ENCODE measurements at places on chromosomes 6 and 20.

DNA sequence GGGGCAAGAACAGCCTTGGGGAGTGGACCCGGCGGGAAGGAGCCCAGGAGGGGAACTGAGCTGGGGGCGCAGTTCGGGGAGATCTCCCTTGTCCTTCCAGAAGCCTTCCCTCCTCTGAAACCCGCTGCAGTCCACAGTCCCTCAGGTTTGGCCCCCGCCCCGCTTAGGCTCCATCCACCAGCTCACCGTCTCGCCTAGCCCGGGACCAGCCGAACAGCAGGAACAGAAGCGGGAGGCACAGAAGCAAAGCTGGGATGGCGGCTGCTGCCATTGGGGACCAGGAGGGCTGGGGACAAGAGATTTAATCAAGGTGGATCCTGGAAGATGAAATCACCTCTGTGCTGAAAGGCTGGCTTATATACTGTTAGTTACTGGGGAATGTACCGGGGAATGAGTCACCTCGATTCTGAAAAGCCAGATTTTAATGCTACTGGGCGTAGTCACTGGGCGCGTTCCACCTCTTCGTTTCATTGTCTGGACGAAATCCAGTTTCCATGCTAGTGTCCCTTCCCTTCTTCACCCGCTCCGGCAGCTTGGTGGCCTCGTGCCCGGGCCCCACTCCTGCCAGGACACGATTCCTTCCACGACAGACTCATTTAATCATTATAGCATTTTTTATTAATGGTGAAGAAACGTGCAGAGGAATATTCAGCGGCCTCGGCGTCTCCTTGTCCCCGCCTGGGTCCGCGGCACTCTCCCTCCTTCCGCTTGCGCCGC lies at the start of gene RAET1L:
RAET1L (minus strand) TSS at position 332 of the 717 bp plus-strand sequence; CDS start at position 271, 61 bp downstream.
- DNase-seq = no peak

- DNase-seq = no peak
These were observed 50.7 kb downstream of the FAM8A1 start for GRCh38 chr6:17650656-17651309.

DNA sequence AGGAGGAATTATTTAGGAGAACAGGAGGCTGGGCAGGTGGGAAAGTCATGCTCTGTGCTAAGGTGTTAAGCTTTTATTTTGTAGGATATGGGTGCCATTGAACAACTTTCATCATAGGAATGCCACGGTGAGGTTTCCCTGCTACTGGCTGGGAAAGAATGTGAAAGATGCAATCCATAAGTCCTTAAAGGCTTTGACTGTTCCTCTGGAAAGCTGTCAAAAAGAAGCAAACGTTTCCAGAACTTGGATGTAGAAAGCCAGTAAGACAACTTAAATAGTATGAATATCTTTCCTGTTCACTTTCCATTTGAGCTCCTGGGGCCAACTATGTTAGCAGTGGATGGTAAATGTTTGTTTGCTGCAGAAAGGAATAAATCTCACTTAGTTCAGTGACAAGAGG lies 574.4 kb downstream of the RNF144B start:
- DNase-seq = no peak

DNA sequence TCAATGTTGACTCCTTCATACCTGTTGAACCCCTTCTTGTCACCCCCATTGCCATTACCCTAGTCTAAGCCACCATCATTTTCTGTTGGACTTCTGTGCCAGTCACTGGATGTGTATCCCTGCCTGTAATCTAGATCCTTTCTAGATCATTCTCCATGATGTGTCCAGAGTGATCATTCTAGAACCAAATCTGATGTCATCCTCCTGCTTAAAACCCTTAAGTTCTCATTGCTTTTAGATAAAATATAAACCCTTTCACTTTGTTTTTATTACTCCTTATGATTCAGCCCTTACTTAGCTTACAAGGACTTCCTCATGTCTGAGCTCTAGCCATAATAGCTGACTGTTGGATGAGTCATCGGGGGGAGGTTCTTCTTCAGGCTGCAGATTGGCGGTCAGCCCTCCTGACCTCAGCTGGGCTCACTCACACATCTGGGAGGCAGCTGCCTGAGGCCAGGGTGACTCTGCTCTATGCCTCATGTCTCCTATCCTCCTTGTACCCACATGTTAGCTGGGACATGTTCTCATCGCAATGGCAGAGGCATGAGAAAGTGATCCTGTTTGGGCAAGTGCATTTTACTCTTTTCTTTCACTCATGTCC lies 287.6 kb downstream of the ESR1 start:
- DNase-seq = no peak

GRCh38 chr6:117938311-117938995 lies 31.4 kb downstream of the SLC35F1 start:
- no peak for DNase-seq

DNA sequence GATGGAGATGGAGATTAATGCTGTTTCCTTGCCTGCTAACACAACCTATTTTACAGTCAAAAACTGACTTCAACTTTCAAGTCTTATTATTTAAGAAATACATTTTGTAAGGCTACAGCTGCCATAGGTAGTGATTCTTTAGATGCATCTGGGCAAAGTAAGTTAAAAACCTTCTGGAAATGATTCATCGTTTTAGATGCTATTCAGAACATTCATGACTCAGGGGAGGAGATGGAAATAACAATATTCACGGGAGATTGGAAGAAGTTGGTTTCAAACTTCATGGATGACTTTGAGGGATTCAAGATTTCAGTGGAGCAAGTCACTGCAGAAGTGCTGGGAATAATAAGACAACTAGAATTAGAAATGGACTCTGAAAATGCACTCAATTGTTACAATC lies 174.9 kb upstream of the GGTLC1 start:
- DNase-seq = no peak

DNA sequence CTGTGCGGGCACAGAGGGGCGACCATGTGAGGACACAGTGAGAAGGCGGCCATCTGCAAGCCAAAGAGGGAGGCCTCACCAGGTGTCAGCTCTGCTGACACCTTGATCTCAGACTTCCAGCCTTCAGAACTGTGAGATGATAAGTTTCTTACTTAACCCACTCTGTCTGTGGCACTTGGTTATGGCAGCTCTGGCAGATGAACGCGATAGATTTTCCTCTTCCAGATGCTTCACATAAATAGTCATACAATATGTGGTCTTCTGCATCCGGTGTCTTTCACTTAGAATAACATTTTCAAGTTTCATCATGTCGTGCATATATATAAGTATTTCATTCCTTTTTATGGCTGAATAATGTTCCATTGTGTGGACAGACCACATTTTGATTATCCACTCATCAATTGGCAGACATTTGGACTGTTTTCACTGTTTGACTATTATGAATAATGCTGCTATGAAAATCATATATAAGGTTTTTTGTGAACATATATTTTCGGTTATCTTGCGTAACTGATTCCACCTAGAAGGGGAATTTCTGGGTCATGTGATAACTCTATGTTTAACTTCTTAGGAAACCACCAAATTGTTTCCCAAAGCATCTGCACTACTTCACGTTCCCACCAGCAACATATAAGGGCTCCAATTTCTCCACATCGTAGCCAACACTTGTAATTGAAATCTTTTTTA lies 30.2 kb downstream of the PRR18 start:
- DNase-seq = no peak

- no peak for DNase-seq
These were observed 395.2 kb downstream of the PAX1 start for GRCh38 chr20:22100686-22101085.

DNA sequence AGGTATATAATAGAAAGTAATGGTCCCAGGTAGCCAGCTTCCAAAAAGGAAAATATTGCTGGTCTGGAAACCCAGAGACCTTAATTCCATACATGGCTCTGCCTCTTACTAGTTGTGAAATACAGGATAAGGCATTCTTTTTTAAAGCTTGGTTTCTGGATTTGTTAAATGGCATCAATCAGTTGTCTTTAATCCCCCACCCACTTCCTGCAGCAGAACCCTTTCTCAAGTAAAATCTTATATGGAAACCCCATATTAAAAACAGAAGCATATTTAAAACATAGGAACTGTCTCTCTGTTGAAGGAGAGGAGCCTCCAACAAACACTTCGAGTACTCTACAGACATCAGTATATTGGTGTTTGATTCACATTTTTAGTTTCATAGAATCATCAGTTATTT lies 6.2 kb upstream of the LCA5 start:
- DNase-seq = no peak

GRCh38 chr20:38007526-38007925 lies 25.7 kb downstream of the TTI1 start:
- no peak for DNase-seq

DNA sequence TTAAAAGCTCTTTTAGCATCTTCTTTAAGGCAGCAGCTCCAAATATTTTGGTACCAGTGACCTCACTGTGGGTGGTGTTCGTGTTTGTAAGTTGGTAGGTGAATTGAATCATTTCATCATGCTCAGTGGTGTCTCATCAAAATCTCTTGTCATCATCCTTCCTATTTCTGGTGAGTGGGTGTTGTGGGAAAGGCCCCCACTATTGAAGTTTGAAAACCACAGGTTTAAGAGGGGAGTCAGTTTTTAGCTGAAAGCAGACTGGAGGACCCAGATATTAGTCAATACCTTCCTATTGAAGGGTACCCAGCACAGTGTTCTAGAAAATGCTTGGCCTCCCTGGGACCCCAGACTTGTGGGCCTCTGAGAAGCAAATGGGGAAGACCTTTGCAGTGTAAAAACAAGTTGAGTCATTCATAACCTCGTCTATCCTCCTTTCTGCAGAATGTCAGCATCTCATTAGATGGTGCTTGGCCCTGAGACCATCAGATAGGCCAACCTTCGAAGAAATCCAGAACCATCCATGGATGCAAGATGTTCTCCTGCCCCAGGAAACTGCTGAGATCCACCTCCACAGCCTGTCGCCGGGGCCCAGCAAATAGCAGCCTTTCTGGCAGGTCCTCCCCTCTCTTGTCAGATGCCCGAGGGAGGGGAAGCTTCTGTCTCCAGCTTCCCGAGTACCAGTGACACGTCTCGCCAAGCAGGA lies 3.7 kb downstream of the PIM1 start:
- DNase-seq = peak; percentile 35

- DNase-seq = no peak
These were observed 19.0 kb downstream of the CFAP206 start for GRCh38 chr6:87426789-87427188.

DNA sequence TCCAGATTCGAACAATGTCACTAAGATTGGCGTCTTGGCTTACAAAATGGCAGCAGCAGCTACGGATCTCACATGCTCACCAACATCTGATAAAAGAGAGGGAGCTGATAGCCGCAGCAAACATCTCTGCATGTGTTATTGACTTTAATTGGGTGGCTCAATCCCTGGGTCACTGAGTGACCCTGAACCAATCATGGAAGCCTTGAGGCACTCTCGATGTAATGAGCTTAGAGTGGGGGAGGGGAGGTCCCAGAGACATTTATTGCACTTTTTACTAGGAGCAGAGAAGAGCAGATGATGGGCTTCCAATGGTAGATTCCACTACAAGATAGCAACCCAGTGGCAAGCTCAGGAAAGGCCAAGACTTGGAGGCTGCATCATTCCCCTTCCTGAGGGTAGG lies 238.7 kb downstream of the BMP7 start:
- DNase-seq = no peak

DNA sequence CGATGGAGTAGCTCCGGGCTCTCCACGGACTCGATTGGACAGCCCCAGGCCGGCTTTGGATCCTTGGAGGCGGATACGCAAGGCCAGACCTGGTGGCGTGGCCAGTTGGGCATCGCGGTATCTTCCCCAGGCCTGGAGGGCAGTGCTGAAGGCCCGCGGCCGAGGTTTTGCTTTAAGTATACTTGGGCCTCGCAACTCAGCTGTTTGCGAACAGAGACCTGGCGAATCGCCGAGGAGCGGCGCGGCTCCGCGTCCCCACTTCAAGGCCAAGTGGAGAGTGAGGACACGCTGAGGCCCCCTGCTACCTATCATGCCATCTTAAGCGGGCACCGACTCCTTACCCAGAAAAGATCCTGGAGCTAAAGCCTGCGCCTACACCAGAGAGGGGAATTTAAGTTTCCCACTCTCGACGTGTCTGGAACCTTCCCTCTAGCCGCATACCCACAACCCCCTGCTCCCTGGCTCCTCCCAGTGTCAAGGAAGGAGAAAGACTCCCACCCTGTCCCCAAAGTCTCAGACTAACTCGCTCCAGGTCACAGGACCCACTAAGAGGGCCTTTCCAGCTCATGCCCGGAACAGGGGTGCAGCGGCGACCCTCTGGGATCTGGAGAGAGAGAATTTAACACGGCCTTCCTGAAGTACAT lies 4.1 kb downstream of the LINC00237 start:
- no peak for DNase-seq

GRCh38 chr6:39850736-39851297 lies 58.6 kb downstream of the DAAM2 start:
- no peak for DNase-seq

GRCh38 chr6:2583459-2583858 lies 167.3 kb downstream of the MYLK4 start:
- DNase-seq = no peak

DNA sequence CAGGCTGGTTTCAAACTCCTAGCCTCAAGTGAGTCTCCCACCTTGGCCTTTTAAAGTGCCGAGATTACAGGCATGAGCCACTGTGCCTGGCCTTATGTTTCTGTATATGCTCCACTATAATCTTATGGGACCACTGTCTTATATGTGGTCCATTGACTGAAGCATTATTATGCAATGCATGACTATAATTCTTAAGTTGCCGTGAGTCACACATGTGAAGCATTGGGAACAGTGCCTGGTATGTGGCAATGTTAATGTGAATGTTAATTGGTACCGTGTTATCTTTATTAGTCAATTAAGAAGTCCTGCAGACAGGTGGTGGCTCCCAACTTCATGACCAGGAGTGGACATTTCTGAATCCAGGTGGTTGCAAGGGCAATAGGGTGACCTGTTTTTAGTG lies 14.7 kb upstream of the ASXL1 start:
- no peak for DNase-seq

DNA sequence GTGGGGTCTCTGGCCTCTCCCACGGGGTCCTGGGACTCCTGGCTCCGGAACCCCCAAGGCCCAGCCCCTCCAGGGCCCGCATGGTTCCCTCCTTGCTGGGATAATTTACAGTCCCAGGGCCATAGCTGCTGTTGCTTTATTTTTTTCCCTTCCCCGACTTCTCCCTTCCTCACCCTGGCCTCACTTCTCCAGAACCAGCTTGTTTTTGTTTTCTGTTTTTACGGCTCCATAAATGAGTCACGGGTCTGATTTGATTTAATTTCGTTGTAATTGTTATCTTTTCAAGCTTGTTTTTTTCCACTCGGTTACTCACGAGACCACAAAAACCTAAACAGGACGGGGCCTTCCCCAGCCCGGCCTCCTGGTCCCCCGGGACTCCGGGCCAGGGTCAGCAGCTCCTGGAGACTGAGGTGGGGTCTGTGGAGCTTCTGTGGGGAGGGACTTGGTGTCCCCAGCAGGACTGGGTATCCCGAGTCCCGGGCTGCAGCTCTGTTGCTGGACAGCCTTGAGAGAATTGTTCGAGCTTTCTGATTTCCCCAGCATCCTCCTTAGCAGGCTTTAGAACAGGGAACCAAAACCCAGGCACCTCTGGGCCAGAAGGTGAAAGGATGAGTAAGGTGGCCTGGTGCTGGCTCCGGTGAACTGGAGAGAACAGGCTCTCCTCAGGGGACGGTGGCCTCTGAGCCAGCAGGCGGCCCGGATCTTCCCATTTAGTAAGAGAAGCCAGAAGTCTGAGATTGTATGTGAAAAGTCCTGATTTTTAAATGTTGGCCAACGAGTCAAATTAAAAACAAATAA lies 94.9 kb downstream of the CEBPB start:
- DNase-seq = no peak

GRCh38 chr20:5660346-5660745 lies 89.9 kb upstream of the SHLD1 start:
- no peak for DNase-seq

GRCh38 chr6:14254505-14254904 lies 136.9 kb downstream of the CD83 start:
- no peak for DNase-seq

- no peak for DNase-seq
These were observed 292.8 kb downstream of the FRK start for GRCh38 chr6:115767931-115768330.
